ENCODE measurements at places on chromosomes 3 and 15.
A peak's percentile ranks its signal among the peaks of the same experiment; 100 is the strongest.

DNA sequence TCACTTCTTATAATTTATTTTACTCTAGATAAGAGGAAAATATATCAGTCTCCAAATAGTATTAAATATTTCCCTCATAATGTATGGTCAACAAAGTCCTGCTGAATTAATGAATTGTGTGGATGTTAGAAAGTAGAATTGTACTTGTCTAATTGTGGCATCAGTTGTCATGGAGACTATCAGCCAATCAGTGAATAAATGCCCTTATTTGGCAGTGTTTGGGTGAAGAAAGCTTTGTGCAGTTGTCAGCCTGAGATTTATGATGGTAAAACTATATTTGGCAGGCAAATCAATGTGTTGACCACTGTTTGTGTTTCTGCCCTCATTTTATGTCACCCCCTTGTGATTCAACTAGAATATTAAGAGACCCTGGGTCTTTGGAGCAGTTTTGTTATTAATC lies 293.6 kb upstream of the MDFIC2 start:
- DNase-seq: no peak

GRCh38 chr15:77807115-77807514 lies 174.4 kb upstream of the LINGO1 start:
- DNase-seq: no peak

- DNase-seq: no peak
Observed at GRCh38 chr3:183249006-183249718, 3.9 kb upstream of the B3GNT5 start.

DNA sequence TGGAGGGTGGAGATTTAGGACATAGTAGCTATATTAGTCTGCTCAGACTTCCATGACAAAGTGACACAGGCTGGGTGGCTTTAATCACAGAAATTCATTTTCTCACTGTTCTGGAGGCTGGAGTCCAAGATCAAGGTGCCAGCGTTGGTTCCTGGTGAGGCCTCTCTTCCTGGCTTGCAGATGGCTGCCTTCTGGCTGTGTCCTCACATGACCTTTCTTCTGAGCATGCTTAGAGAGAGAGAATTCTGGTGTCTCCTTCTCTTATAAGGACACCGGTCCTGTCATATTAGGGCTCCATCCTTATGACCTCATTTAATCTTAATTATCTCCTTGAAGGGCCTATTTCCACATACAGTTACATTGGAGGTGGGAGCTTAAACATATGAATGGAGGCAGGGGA lies 14.9 kb upstream of the SHC4 start:
- DNase-seq: peak; percentile 13

DNA sequence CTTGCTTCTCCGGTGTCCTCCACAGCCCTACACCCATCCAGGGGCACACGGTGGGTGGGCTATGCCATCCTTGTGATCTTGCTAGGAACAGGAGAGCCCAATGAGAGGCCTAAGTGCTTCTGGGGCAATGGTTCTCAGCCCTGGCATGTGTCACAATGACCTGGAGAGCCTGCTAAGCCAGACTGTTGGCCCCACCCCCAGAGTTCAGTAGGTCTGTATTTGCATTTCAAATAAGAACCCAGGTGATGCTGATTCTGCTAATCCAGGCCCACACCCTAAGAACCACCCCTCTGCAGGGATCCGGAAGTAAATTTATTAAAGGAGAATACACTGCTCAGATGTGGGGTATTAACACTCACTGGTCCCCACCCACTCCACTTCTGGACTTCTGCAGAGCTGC lies 57.9 kb downstream of the RORA start:
- DNase-seq: peak; percentile 16

DNA sequence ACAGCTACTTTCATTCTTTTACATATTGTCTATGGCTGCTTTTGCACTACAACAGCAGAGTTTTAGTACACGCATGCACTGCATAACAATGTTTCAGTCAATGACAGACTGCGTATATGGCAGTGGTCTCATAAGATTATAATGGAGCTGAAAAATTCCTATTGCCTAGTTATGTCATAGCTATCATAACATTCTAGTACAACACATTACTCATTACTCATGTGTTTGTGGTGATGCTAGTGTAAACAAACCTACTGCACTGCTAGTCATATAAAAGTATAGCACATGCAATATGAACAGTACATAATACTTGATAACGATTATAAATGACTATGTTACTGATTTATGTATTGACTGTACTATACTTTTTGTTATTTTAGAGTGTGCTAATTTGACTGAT lies 47.9 kb downstream of the QTRT2 start:
- DNase-seq: no peak

- no peak for DNase-seq
Observed at GRCh38 chr3:118766306-118766669, 268.4 kb downstream of the IGSF11 start.

Data from NCI-H82 (cell line).